ENCODE measurements at places on chromosomes 3 and 15.

DNA sequence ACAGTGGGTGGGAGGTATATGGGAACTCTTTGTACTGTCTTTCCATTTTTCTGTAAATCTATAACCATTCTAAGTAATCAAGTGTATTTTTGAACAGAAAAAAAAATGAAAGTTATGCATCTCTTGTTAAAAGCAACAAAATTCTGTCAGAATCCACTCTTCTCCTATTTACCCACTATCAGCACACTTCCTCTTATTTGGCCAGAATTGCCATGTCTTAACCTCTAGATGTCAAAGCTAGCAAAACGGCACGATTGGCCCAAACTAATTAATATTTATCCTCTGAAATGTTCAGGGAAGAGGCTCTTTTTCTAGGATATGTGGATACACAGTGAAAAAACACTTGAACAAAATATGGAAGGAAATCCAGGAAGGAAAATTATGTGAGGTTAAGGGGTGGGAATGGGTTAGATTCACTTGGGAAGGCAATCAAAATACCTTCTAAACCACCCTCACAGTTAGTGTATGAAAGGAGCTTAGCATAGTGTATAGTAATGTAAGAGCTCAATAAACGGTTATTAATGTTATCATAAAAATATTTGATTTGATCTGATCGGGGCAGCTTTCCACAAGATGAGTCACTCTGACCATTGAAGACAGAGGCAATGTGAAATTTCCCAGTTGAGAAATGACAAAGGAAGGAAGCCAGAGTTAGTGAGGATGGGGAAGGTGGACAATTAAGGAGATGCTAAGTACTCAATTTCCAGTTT, 20.1 kb upstream of the TGFBR2 start:
- no peak for DNase-seq

DNA sequence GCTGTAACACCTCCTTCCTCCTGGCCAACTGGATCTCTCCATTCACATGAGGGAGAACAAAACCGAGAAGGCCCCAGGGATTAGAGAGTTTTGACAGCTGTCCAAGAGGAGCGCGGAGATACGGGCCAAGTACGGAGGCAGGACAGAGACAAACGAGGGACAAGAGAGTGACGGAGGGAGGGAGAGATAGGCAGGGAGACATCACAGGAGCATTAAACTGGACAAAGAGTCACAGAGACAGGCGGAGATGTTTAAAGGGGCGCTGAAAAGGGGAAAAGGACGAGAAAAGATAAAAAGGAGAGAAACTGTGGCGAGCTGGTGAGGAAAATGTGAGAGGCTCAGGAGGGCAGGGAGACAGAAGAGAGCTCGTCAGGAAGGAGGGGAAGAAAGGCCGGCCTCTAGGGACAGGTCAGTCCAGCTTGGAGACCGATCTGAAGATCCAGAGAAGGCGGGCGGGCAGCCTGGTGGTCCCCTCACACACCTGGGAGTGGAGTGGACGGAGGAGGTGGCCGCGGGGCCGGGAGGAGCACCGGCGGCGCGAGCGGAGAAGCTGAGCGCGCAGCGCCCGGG, 40.5 kb upstream of the ROPN1 start:
- no peak for DNase-seq

- no peak for DNase-seq
Measured at GRCh38 chr3:146468234-146468633, 1.1 kb downstream of the PLSCR2 start.

- no peak for DNase-seq
Measured at GRCh38 chr15:67133026-67133425, 67.6 kb downstream of the SMAD3 start.

DNA sequence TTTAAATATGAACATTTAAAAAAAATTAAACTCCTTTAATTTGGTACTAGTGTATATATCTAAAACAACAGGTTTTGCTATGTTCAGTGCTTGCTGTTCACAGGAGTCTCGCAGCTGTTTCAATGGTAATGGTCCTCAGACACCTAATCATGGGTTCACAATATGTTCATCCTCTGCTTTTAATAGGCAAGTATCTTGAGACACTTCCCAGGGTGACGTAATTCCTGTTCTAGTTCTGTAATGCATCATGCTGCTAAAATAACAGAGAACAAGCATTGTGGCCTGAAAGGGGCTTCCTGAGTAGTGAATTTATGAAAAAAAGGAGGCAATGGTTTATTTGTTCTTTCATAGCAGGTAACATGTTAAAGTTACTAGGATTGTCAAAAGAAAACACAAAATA, 625.2 kb upstream of the GBE1 start:
- no peak for DNase-seq

DNA sequence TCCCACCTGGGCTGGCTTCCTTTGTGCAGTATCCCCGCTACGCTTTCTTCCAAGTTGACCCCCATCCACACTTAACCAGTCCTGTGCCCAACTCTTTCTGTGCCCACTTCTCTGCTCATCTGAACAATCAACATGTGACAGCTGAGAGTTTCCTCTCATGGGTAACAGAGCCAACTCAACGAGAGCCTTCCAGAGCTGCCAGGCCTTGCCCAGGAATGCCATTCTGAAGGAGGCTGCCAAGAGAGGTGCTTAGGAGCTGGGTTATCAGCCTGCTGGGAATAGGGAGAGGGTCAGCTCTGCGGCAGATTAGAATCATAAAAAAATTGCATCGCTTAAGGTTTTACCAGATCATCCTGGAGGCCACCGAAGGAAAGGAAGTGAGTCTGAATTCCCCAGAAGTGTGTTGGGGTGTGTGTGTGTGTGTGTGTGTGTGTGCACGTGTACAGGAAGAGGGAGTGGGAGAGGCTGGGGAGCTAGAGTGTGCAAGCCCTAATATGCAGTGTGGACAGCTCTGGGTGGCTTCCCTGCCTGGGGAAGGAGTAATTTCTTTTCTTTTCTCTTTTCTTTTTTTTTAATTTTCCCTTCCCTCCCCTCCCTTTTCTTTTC, 66.7 kb downstream of the ITGA11 start:
- DNase-seq, result no peak

DNA sequence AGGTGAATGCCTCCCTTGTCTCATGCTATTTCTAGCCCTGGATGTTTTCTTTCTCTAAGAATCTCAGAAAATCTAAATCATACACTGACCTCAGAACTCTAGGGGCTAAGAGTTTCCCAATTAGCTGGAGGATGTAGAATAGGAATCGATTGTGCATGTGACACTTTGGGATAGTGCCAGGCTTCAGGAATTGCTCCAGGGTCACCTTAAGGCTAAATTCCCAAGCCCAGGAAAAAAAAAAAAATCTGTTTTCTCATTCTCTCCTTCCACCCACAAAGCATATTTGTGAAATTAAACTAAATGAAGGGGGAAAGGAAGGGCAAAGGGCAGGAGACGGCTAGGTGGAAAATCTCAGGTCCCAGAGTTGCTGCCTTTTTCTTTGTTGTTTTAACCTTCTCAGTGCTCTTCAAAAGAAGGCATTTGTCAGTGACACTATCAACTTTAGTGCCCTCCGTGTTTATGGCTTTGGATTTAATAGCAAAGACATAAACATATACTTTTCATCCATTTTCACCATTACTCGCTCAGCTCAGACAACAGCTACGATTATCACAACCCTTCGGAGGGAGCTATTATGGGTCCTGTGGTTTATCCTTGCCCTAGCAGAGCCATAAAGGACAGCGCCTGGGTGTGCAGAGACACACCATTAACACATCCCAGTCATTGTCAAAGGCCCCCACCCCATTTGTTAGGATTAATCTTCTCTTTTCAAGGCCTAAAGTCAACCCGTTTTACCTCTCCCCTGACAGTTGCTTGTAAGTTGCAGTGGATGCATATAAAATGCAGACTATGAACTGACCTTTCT, 271.7 kb downstream of the PDZRN3 start:
- no peak for DNase-seq

GRCh38 chr3:188076176-188076575, 77.8 kb upstream of the LPP start:
- DNase-seq, result no peak

GRCh38 chr3:154236331-154236730, 88.0 kb downstream of the DHX36 start:
- DNase-seq, result no peak

DNA sequence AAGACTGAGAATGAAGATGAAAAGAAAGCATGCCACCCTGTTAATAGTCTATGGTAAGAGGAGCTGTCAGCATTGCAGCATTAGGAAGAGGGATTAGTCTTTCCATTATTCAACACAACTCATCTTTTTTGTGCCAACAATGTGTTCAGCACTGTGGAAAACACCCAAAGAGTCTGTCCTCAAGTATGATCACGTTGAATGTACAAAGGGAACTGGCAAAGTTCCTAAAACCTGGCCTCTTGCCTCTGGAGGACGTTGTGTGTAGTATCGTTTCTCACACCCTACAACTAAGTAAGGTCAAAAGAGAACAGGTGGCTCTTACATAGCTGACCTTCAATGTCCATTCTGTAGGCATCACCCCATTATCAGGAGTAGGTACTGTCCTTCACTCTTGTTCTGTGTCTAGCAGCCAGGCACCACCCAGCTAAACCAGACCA, 147.9 kb upstream of the THBS1 start:
- DNase-seq, result no peak

GRCh38 chr3:52563984-52564383, 27.6 kb downstream of the UQCC5 start:
- DNase-seq, result no peak

- DNase-seq, result no peak
Measured at GRCh38 chr3:67883766-67884165, 229.4 kb upstream of the SUCLG2 start.

GRCh38 chr3:34073961-34074360, 275.5 kb downstream of the PDCD6IP start:
- DNase-seq, result no peak

- no peak for DNase-seq
Measured at GRCh38 chr3:171249245-171249644, 211.0 kb downstream of the TNIK start.

DNA sequence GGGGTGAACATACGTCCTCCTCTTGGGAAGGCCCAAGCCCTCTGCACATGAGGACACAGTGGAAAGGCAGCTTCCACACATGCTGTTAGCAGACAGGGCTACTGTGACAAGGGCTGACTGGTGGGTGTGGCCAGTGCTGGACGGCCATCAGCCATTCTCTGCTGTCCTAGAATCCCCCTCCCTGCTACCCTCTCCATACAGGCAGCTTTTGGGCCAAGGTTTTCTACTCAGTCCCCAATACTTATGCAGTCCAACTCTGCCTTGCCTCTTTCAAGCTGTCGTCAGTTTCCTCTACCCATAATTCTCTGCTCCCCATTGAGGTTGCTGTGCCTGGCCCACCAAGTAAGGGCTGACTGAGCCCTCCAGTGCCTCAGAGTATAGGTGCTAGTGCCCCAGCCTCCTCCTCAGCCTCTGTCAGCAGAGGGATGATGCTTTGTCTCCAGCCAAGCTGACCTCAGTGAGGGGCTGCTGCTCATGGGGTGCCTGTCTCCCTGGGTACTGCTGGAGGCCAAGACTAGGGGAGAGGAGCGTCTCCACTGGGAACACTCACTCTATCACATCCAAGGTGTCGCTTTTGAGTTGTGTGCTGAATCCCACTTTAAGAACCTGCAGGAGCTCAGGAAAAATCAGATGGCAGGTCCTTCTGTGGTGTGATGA, 2.8 kb downstream of the LOXL1 start:
- no peak for DNase-seq

DNA sequence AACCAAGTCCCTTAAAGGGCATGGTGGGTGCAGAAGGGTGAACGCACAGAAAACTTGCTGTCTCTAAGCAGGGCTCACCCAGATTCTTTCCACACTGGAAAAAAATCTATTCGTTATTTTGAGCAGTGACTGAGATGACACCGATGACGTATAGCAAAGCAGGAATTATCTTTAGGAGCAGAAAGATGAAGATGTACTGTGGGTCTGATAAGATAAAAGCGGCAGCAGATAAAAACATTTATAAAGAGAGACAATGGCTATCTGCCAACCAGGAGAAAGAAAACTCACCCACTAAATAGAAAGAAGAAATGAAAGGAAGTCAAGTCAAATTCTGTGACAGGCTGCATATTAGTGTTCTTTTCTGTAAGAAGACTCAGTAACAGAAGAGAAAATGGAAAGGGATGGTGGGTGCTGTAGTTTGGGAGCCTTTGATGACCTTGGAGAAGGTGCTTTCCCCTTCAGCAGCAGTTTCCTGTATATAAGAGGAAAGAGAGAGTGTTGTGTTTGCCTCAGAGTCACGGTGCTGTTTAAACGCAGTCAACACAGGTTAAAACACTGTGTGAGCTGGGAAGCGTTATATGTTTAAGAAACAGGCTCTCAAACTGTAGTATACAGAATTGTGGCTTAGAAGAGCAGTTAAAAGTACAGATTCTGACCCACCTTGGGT, 111.6 kb downstream of the AQP9 start:
- no peak for DNase-seq

DNA sequence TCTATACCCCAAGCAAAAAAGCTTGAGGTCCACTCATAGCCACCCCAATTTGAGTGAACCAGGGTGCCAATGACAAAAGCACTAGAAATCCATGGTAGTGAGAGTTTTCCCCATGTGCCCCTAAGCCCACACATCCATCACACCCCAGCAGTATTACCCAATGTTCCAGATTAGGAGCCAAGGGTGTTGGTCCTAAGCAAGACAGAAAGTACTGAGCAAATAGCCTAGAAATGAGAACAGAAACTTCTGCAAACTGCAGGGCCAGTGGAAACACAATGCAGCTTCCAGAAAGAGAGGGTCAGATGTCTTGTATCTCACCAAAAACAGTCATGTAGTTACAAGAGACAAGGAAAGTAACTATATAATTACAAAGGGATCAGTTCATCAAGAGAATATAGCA, 10.9 kb upstream of the OXTR start:
- no peak for DNase-seq

DNA sequence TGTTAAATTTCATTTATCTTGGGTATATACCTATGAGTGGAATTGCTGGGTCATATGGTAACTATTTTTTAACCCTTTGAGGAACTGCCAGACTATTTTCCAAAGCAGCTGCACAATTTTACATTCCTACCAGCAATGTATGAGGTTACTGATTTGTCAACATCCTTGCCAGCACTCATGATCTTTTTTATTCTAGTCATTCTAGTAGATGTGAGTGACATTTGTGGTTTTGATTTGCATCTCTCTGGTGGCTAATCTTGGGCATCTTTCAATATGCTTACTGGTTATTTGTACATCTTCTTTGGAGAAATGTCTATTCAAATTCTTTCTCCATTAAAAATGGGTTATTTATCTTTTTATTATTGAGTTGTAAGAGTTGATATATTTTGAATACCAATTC, 21.3 kb upstream of the LRRC58 start:
- DNase-seq, result no peak

GRCh38 chr15:70351941-70352774, 254.4 kb upstream of the TLE3 start:
- no peak for DNase-seq

GRCh38 chr3:37443363-37444035, 269.1 kb upstream of the LRRFIP2 start:
- no peak for DNase-seq

- DNase-seq, result no peak
Measured at GRCh38 chr15:77877869-77878577, 199.5 kb downstream of the TBC1D2B start.
